Kidney glomerular epithelial cell (primary cell): ENCODE measurements at places on chromosomes 2 and 18.

GRCh38 chr2:9982248-9982647 is 30.8 kb downstream of the GRHL1 start:
- no peak for DNase-seq

DNA sequence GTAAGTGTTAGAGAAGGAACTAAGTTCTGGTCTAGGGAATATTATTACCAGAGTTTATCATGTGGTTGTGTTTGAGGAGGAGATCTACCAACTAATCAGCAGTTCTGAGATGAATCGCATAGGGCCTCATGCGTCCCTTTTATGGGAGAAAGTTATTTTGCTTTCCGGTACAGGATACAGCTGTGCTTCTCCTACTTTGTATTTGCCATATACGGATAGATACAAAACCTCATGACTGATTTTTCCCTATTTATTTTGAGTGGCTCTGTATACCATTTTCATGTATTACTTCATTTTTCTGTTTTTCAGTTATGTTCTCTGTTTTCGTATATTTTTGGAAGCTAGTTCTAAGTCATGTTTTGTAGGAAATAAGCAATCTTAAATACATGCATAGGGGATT is 66.8 kb downstream of the ACSL3 start:
- no peak for DNase-seq

GRCh38 chr2:71299507-71299906 is 32.1 kb upstream of the ZNF638 start:
- no peak for DNase-seq

DNA sequence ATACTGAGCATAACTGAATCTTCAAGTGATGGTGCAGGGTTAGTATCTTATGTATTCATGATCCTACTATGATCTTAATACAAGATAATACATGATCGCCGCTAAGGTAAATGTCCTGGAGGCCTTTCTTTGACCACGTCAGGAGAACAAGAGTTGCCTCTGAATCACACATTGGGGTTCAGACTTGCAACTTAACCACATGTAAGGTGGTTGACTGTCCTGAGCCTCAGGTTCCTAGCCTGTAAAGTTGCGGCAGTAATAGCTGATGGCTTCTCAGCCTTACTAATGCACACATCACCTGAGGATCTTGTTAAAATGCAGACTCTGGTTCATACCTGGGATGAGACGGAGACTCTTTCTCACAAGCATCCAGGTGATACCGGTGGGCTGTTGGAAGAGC is 112.5 kb downstream of the MGAT5 start:
- DNase-seq: no peak

GRCh38 chr2:226845386-226846116 is 9.7 kb downstream of the RHBDD1 start:
- no peak for DNase-seq

GRCh38 chr2:184730288-184730687 is 132.0 kb downstream of the ZNF804A start:
- DNase-seq: no peak

DNA sequence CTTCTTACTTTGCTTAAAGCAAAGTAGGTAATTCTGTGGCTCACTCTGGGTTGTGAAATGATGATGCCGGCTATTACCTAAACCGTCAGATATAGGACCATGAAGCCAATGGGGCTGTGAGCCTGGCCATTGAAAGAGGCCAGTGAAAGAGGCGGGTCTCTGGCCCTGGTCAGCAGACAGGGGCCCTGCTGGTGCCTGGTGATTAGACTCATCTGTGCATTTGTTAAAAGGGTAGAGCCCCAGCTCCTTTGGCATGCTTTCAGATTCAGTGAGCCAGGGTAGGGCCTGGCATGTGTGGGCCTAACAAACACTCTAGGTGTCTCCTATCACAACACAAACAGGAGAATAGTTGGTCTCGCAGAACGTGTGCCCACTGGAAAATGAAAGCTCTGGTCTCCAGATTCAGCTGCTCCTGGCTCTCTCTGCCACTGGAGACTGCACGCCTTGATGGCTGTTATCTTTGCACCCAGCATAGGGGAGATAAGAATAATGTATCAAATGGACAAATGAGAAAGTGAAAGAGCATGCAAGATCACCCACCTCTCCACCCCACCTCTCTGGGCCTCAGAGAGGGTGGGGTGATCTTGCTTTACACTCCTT is 6.9 kb downstream of the LRRC30 start:
- no peak for DNase-seq

- no peak for DNase-seq
Measured at GRCh38 chr18:58162127-58162526, 118.1 kb downstream of the NEDD4L start.
